Neural progenitor cell (in vitro differentiated cells): ENCODE measurements at places on chromosomes 2 and 18.

DNA sequence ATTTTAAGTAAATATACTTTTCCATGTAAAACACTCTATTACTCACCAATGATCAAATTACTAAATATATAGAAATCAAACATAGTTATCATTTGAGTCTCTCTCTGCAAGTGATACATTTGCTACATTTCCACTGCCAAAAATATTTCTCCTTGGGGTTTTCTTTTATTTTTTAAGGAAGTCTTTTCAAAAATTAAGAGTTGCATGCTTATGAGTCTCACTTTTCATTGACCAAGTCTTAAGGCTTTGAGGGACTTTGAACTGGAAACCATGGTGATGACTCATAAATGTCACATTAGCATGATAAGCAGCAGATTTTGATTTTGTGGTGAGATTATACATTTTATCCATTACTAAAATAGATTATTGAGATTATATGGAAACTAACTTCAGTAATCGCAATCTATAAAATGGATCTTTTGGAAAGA lies 152.9 kb downstream of the FAM124B start:
- DNase-seq = no peak

DNA sequence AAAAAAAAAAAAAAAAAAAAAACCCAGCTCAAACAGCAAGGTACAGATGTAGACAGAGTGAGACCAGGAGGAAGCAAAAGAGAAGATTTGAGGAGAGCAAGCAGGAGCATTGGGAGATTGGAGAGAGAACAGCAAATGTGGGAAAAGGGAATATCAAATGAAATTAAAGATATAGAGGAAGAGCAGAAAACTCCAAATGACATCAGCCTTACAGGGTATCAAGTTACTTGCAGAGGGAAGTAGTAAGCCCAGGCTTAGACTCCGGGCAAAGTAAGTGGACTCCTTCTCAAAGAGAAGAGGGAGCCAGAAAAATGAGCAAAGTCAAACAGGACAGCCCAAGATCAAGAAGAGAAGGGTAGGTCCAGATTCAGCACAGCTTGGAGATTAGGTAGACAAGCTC lies 93.3 kb upstream of the PPP1CB start:
- no peak for DNase-seq

- DNase-seq = no peak
Observed at GRCh38 chr18:11000071-11000470, 149.3 kb downstream of the PIEZO2 start.

- DNase-seq = no peak
Observed at GRCh38 chr2:229971298-229971790, 49.0 kb downstream of the FBXO36 start.

GRCh38 chr2:134782792-134783191 lies 55.6 kb upstream of the ACMSD start:
- peak; percentile 56 for DNase-seq

DNA sequence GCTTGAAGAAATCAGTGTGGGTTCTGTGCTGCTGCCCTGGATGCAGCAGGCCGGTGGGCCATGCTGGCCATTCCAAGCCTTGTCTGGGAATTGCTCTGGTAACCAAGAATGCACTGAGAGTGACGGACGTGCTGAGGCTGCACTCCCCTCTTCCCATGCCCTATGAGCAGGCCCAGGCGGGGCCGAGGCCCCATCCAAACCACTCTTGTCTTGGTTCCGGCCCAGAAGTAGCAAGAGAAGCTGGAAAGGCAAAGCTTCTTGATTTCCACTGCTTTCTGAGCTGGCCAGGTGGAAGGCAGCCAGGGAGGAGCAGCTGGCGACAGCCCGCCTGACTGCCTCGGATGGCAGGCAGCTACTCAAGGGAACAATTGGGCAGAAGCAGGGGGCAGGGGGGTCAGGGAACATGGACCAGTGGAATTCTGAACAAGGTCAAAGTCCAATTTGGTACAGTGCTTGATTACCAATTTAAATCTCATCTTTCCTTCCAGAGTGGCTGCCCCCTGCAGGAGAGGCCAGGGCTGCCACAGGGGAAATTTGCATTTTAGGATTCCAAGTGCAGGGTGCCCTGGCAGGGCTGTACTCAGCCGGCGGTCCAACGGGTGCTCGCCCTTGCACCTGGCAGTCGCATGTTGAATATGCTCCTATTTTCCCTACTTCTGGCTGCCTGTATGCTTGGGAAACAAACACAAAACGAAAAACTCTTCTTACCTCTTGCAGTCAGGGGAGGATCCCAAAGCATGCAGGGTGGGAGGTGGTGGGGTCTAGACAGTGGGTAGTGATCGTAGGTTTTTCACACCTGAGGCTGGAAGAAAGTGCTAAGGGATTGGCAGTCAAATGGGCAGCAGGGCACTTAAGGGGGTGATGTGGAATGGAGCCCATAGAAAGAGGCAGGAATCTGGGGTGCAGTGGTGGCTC lies 67.3 kb downstream of the LIPG start:
- DNase-seq = no peak

DNA sequence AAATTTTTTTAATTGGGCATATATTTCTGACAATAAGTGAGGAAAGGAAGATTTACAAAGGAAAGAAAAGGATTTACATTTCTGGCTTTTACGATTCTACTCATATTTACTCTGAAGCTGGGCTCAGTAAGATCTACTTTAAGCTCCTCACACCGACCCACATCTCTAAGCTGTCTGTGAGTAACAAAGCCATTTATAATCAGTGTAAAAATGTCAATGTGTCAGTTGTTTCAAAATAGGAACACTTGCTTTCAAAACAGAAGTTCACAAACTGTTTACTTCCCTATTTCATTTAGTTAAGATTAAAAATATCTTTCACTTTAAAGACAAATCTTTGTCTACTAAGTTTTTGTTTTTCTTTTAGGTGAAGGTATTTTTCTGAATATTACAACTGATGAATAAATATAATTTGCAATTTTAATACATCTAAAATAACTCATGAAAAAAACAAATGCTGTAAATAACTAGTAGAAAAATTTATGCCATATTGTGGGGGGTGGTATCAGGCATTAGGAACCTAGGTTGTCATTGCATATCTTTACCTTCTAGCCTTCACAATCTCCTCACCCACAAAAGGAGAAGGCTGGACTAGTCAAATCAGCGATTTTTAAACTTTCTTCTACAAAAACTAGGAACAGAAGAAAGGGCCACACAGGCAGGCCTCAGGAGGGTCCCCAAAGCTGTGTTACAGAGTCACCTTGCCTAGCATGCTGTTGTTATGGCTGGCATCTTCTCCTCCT lies 64.5 kb downstream of the TMEM131 start:
- DNase-seq = no peak

- peak; percentile 80 for DNase-seq
Observed at GRCh38 chr2:67840460-67841068, 222.2 kb downstream of the C1D start.

GRCh38 chr18:47346016-47346415 lies 94.6 kb upstream of the SKOR2 start:
- no peak for DNase-seq

GRCh38 chr2:234050455-234051135 lies at the start of gene SPP2:
Gene SPP2 (plus strand): TSS chr2:234050702. CDS start chr2:234050787, 85 bp downstream.
- no peak for DNase-seq

DNA sequence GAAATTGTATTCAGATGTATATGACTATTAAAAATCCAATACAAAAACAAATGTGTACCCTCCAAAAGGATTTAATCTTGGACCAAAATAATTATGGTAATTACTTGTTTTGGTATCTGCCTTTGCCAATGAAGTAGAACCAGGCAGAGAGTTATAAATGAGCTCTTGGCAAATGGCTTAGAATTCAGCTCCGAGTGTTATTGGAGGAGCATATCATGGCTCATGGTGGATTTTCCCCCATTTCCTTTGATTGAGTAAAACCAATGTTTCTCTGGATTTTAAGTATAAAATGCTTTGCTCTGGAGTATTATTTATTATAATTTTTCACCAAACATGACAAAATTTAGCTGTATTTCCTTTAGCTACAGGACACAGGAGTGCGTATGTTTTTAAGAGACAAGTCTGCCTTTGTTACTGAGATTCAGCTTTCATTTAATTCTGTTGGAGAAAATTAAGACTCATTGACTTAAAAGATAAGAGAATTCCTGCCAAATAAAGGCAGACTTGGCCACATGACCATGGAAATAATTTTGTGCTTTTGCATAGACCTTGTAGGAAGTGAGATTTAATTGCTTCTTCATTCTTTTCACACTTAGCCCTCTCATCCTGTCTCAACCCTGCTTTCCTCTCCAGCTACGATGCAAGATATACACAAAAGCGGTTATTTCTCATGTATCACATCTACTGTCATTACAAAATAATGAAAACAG lies 281.0 kb upstream of the SOX11 start:
- DNase-seq = no peak

DNA sequence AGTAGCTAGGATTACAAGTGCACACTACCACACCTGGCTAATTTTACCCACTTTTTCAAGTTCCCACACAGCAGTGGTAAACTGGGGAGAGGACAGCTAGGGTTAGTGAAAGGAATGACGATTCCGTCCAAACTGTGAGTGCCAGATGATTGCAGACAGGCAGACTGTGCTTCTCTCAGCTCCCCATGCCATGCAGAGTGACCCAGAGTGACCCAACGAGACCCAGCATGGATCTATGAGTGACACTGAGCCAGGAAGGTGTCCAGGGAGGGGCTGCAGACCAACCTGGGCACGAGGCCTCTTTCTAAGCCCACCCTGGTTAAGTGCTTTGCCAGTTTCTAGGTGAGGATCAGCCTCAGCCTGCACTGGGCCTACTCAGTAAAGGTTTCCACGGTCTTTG lies 7.7 kb upstream of the KLF11 start:
- no peak for DNase-seq

DNA sequence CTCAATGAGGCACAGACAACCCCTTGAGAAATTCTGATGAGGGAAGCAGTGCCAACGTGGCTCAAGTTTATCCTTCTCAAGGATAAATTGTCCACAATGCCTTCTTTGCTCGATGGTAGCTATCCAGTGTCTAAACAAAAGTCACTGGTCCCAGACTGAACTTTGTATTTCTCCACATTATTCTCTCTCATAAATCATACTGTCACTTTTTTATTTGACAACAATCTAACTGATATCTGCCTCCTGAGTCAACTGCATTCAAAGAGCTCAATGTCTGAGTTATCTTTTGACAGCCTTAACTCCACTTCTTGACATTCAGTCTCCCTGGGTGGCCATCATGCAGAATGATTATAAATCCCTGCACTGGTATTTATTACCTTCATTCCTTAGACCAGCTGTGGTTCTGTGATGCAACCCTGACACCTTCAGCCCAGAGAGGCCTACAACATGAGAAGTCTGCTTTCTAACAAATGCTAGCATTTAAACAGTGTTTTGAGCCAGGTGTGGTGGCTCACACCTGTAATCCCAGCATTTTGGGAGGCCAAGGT lies 38.2 kb downstream of the IMMT start:
- DNase-seq = no peak

GRCh38 chr2:102268510-102269199 lies 42.7 kb upstream of the IL1RL1 start:
- DNase-seq = no peak

- no peak for DNase-seq
Observed at GRCh38 chr2:203797276-203797675, 70.3 kb upstream of the CTLA4 start.

DNA sequence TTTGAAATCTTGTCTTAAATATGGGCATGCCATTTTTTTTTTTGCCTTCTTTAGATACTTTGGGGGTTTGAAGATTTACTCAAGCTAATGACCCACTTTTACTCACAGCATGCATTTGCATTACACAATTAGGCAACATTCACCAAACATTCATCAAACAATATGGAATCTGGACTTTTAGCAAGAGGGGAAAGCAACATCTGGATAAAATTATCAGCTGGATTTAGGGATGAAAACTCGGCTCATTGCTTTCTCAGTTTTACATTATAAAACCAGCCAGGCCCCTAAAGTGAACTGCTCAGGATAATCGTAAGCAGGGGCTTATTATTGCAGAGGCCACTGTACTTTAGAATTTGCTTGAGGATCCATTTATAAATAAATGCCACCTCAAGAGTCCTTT lies 44.7 kb downstream of the SOX11 start:
- DNase-seq = no peak

GRCh38 chr18:75185460-75185859 lies 23.5 kb downstream of the PTGR3 start:
- DNase-seq = no peak

- no peak for DNase-seq
Observed at GRCh38 chr2:19346983-19347618, 11.3 kb downstream of the OSR1 start.

GRCh38 chr18:32086881-32087280 lies 4.8 kb upstream of the RNF138 start:
- no peak for DNase-seq

DNA sequence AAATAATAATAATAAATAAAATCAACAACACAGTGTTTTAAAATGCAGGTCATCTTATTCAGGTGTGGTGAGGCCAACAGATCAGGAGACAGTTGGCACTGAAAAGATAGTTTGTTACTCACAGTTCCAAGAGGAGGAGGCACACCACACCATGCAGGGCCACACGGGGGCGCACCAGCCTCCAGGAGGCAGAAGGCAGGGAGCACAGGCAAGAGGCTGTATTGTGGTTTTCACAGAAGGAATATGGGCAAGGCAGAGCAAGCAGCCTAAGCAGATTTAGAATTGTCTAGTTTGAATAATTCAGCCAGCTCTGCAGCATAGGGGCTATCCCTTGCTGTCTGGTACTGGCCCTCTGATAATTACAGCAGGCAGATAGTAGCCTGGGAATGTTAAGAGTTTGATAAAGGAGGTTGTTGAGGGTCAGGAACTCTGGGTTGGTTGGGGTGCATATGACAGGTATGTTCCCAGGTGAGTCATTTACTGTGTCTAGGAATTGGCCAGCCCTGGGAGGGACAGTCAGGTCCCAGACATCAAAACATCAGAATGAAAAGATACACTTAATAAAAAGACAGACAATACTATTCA lies 31.3 kb downstream of the KIAA2012 start:
- DNase-seq = peak; percentile 66

GRCh38 chr18:28331551-28331950 lies 154.6 kb upstream of the CDH2 start:
- no peak for DNase-seq

DNA sequence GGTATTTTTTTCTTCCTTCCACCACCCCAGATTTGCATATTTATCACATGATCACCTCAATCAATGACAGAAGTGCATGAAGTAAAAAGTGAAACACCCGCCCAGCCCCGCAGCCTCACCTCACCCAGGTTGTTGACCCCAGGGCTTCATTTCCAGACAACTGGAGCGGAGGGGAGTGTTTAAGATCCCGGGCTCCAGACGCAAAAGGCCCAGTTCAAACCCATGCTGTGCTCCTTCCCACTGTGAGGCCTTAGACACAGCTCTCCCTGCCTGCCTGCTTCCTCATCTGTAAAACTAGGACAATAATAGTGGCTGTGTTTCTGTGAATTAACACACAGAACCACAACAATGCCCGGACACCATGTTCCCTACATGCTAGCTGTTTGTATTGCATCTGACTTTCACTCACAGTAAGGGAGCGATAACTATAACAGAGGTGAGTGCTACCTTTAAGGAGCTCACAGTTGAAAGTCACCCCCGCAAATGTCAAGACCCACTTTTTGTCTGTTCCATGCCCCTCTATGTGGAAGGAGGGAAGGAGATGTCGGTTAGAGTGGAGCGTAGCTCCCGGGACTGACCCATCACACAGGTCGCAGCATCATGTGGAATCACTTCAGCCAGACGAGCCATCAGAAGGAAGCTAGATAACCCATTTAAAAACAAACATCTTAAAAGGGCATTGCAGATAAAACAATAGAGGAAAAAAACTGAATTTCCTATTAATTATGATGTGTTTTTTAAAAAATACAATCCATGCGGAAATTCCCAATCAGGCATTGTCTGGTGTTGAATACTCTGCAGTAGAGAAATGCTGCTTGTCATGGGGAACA lies 77.5 kb upstream of the DAPL1 start:
- DNase-seq = peak; percentile 21
